ENCODE measurements at places on chromosomes 7 and 10.
A peak's percentile ranks its signal among the peaks of the same experiment; 100 is the strongest.

- DNase-seq, result no peak
Observed at GRCh38 chr7:156473476-156474240, 166.9 kb upstream of the RNF32 start.

GRCh38 chr10:121113385-121113696 lies 262.2 kb downstream of the WDR11 start:
- no peak for DNase-seq

DNA sequence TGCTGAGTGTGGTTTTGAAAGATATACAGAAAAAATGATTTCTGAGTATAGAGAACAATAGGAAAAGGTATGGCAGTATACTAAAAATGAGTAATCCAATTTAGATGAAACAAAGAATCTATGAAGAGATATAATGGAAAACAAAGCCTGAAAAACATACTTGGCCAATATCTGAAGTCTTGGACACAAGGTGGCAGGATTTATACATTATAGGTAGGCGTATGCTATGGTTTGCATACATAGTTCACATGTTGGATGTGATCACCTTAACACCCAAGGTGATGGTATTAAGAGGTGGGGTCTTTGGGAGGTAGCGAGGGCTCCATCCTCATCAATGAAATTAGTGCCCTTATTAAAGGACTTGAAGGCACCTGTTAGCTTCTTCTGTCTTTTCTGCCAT lies 34.5 kb upstream of the BPGM start:
- DNase-seq, result no peak

- DNase-seq, result peak; percentile 85
Observed at GRCh38 chr7:2048006-2048405, 184.7 kb downstream of the MAD1L1 start.

DNA sequence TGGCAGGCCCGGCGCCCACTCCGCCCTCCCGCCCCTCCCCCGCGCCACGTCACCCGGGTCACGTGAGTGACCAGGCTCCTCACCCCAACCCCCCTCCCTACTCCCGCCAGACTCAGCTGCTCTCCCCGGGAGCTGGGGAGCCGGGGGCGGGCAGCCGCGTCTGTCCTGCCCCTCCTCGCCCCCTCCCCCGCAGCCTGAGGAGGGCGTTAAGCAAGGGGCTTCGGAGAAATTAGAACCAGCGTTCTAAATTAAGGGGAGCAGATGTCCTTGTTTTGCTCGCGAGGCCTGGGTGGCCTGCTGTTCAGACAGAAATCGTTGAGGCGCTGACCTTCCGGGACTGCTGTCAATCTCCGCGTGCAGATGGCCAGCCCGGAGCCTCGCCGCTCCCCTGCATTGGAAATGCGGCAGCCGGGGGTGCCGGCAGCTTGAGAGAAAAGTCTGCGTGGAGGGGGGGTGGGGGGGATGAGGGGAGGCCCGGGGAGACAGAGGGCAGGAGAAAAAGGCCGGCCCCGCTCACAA lies 102.2 kb upstream of the ZNF438 start:
- peak; percentile 94 for DNase-seq

- no peak for DNase-seq
Observed at GRCh38 chr10:3294919-3295581, 122.5 kb upstream of the PITRM1 start.

- DNase-seq, result no peak
Observed at GRCh38 chr7:70420381-70420662, 711.6 kb upstream of the GALNT17 start.

- no peak for DNase-seq
Observed at GRCh38 chr7:136018104-136018503, 40.9 kb upstream of the MTPN start.

DNA sequence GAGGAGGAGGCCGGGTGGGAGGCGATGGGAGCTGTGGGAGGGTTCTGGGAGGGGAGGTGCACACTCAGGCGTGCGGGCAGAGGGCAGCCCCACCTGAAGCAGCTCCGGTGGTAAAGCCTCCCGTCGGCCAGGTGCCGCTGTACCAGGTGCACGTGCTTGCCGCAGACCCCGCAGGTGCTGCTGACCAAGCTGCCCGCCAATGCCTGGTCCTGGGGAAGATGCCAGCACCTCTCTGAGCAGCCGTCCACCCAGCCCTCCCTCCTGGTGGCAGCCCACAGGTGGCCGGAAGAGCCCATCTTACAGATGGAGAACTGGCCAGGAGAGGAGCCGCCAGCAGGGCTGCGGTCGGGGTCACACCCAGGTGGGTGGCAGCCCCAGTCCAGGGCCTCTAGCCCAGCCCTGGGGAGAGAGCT lies 12.6 kb downstream of the MICALL2 start:
- no peak for DNase-seq

DNA sequence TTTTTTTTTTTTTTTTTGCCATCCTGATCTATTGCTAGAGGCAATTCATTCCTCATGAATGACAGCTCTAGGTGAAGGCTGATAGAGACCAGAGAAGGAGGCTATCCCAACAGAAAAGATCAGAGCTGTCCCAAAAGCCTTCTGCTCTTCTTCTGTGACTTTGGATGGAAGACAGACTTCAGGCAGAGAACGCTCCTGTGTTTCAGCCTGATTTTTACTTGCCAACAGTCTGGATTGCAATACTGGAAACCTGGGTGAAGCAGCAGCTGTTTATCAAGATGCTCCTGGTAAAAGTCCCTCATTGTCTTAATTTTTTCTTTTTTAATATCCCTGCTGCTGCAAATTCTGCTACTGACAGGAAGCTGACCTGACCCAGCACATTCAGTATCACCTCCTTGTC lies 219.5 kb downstream of the CCDC3 start:
- DNase-seq, result no peak

- DNase-seq, result no peak
Observed at GRCh38 chr7:44163591-44163990, 22.5 kb upstream of the MYL7 start.

DNA sequence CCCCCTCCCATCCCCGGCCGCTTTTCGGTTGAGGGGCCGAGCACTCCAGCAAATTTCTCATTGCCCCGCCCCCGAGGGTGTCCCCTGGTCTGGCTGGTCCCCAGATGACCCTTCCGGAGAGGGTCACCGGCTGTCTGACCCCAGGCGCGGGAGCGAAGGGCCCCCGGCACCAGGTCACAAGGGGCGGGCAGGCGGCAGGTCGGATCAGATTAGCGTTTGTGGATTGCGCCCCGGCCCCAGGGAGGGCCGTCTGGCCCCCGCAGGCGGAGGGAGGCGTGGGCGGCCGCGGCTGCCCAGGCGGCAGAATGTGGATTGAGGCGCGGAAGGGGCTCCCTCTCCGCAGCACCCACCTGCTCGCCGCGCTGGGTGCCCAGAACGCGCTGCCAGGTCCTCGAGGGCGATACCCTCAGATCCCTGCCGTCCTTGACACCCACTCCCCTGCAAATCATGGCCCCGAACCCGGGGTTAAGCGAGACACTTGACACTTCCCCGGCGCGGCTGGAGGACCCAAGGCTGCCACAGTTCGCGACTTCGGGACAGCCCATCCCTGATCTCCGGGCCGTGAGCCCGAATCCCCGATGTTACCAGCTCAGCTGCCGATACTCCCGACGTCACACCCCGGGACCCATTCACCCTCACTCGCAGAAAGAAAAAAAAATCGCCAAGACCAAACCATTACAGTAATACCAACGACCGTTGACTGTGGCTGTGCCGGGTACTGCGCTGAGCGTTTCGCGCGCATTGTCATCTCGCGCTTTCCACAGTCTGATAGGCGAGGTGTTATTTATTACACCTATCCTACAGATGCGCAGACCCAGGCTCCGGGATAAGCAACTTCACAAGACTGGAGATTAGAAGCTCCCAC lies 953 bp downstream of the NODAL start:
- no peak for DNase-seq

- no peak for DNase-seq
Observed at GRCh38 chr10:14649739-14650138, 125.0 kb downstream of the FAM107B start.

- DNase-seq, result peak; percentile 78
Observed at GRCh38 chr10:49622426-49623425, 8.9 kb downstream of the CHAT start.

DNA sequence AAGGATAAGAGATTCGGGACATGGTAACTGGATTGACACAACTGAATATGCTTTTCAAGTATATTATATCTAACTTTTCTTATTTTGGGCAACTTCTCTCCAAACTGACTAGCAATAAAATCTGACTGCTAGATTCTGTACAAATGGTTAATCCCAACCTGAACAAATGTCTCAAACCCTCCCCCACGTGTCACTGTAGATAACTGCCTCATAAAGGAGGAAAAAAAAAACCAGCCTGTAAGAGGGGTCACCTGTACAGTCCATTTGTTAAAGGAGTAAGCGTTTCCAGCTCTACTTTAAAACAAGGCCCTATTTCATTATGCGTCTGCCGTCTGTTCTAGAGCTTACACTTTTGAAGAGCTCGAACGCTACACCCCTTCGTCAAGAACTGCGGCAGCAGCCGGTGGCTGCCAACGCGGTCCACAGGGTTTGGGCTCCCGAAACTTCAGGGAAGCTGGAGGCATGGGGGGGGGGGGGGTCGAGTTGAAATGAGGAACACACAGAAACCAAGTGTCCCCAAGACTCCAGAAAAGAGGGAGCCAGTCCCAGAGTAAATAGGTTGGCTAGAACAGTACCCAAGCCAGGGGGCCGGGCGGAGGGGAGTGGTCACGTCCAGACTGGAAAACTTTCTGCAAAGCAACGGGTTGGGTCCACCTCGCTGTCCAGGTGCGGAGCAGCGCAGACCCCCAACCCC lies 492 bp downstream of the COG5 start:
- no peak for DNase-seq

- DNase-seq, result no peak
Observed at GRCh38 chr10:14665865-14666857, 108.5 kb downstream of the FAM107B start.

GRCh38 chr10:47038881-47039561 lies 127.8 kb downstream of the PTPN20 start:
- peak; percentile 64 for DNase-seq

- no peak for DNase-seq
Observed at GRCh38 chr7:81583090-81583489, 186.8 kb downstream of the HGF start.

GRCh38 chr7:155381852-155382801 lies 75.8 kb upstream of the EN2 start:
- DNase-seq, result no peak

DNA sequence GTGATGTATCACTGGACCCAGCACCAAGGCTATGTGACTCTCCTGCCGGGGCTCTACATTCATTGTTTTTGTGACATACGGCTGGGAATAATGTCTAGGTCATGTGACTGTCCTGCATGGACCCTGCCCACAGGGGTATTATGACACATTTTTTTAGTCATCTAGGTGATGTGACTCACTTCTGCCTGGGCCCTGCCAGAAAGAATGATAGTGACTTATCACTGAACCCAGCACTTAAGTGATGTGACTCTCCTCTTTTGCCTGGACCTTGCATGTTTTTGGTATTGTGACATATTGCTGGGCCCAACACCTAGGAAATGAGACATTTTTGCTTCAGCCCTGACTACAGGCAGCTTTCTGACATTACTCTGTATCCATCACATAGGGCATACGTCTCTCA lies 51.1 kb upstream of the ZNF107 start:
- DNase-seq, result no peak

GRCh38 chr10:77867124-77867719 lies 59.3 kb downstream of the DLG5 start:
- DNase-seq, result no peak

GRCh38 chr7:30851651-30852307 lies 59.9 kb upstream of the AQP1 start:
- no peak for DNase-seq

- peak; percentile 87 for DNase-seq
Observed at GRCh38 chr7:128271471-128271941, 30.4 kb downstream of the LEP start.

Data from mesenteric fat pad (tissue), 1 donor.